ENCODE measurements at places on chromosomes 16 and 17.

GRCh38 chr17:78641666-78642065, 64.5 kb upstream of the DNAH17 start:
- no peak for DNase-seq

- DNase-seq = peak; percentile 91
Observed at GRCh38 chr17:75096082-75096625, 8.4 kb downstream of the SLC16A5 start.

GRCh38 chr16:77574867-77575624, 140.2 kb upstream of the ADAMTS18 start:
- peak; percentile 80 for DNase-seq

DNA sequence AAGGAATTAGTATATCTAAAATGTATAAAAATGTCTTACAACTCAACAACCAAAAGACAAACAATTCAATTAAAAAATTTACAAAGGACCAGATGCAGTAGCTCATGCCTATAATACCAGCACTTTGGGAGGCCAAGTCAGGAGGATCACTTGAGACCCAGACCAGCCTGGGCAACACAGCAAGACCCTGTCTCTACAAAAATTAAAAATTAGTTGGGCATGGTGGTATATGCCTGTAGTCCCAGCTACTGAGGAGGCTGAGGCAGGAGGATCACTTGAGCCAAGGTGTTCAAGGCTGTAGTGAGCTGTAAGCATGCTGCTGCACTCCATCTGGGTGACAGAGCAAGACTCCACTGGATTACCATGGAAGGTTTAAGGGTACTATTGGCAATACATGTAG, 33.8 kb downstream of the ZNRF1 start:
- DNase-seq = no peak

DNA sequence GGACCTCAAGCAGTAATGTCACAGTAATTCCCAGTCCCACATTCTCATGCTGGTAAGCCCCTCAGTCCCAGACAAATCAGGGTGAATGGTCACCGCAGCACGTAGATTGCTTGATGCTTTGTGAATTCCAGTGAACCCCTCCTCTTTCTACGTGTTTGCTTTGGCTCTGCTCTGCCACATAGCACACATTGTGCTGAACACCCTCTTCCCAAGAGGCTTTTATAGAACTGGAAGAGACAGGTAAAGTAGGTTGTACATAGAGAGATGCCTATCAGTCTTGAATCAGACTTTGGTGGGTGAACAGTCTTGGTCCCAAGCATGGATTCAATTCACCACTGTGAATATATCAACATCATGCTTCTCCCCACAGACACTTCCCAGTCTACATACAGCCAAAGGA, 579 bp upstream of the KRTAP9-6 start:
- DNase-seq = no peak

GRCh38 chr16:48330841-48331192, 54.4 kb downstream of the SIAH1 start:
- DNase-seq = no peak

GRCh38 chr17:50147841-50148225, 2.6 kb downstream of the PPP1R9B start:
- DNase-seq = no peak

DNA sequence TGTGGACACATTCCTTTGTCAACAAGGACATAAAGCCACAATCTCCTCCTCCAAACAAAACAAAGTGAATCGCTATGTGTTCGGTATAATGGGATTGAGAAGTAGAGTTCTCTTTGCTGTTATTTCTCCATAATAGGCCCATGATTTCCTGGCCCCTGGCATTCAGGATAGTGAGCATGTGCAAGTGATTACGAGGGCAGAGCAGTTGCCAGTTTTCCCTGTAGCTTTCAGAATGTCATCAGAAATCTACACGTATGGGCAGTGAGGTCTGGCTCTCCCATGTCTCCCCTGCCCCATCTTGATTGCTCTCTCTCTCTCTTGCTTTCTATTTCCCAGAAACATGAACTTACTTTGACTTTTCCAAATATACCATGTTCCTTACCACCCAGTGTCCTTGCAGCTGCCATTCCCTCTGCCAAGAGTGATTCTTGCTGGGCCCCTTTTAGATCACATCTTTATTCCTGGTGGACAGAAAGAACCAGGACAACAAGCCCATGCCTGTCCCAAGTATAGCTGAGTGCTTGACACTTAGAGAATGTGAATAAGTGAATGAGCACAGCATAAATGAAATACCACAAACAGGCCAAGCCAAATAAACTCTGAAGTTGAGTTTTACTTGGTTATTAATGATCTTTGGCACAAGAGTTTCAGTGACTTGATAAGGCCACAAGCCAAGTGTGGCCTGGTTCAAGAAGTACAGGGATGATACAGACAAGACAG, 273.1 kb downstream of the CDH13 start:
- DNase-seq = no peak

GRCh38 chr16:85716680-85717038, 27.9 kb upstream of the GINS2 start:
- DNase-seq = no peak

DNA sequence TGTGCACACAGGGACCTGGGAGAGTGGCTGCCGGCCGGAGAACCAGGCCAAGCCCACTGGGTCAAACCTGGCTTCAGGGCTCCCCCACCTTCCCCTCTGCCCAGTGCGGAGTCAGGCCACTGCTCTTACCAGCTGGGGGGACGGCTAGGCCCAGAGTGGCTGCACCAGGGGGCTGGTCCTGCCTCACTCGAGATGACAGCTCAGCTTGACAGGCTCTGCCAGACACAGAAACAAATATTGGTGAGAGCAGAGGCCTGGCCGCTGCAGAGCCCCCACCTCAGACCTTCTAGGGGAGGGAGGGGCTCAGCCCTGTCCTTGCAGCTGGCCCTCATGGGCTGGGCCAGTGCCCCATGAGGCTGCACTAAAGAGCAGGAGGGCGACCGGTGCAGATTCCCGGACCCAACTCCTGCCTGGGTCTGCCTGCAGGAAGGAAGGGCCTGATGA, 4.5 kb downstream of the NUDT16L1 start:
- peak; percentile 67 for DNase-seq

DNA sequence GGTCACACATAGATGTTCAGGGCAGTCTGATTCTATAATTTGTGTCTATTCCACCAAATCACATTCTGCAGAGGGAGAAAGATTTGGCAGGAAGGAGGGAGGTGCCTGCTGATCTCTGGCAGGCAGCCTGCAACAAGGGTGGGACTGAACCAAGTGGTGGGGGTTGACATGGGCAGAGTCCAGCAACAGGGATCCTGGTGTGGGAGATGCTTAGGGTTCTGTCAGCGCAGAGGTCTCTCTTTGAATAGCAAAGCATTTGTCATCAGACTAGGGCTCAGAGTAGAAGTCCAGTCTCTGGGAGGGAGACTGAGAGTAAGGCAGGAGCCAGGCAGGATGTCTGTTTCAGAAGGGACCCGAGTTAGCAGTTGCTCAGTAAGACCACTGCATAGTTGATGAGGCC, 94.6 kb downstream of the UTP18 start:
- DNase-seq = no peak

DNA sequence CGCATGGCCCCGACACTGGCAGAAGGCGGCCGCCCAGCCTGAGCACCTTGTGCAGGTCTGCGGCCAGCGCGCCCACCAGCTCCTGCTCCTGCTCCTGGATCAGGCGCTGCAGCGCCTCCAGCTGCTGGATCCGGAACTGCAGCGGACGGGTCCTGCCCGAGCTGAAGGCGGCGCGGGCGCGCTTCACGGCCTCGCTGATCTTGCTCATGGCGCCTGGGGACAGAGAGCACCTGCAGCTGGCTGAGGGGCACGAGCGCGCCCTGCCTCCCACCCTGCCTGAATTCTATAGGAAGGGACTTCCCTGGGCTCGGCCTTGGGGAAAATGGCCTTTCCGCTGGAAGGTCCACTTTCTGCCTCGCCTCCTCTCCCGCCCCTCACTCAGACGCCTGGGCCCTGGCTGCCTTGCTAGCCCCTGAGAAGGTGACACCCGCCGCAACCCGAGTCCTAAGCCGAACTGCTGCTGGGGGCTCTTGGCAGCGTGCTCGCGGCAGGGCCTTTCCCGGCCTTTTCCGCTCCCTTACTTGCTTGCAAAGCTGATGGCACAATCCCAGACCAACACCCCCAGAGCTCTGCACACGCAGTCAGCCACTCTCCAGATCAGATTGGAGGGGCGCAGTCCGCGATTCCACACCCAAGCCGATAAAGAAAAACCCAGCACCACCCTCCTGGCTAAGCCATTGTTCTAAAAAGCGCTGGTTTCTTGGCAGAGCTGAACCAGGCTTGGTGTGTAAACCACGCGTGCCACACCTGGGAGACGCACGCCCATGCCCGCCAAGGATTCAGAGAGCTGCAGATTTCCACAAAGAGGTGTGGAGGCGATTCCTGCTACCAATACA, 3.0 kb downstream of the ALDH3A1 start:
- peak; percentile 94 for DNase-seq

DNA sequence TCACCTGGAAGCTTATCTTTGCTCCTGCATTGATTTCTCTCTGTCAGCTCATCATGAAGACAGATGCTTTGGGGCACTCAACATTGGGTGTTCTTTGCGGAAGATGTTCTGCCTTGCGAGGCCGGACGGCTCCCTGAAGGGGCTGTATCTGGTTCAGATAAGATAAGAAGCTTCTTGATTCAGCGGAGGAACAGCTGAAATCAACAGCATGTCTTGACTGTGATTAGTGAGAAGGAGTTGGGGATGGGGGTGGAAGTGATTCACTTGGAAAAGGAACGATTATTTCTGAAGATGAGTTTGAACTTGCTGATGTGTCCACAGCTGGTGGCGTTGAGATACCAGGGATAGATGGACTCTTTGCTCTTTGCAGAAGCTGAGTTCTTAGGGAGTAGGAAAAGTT, 126.9 kb upstream of the WSCD1 start:
- DNase-seq = no peak

DNA sequence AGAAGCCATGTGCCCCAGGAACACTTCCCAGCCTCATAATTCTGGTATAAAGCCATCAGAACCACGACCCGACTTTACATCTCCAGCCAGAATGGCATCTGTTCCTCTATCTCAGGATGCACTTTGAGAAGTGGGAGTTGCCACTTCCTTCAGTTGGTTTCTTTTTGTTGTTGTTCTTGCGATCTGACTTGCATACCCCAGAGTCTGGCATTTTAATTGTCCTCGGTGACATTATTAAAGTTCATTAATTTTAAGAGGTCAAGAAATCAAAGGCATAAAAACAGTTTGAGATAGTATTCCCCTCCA, 13.5 kb downstream of the MARCHF10 start:
- no peak for DNase-seq

DNA sequence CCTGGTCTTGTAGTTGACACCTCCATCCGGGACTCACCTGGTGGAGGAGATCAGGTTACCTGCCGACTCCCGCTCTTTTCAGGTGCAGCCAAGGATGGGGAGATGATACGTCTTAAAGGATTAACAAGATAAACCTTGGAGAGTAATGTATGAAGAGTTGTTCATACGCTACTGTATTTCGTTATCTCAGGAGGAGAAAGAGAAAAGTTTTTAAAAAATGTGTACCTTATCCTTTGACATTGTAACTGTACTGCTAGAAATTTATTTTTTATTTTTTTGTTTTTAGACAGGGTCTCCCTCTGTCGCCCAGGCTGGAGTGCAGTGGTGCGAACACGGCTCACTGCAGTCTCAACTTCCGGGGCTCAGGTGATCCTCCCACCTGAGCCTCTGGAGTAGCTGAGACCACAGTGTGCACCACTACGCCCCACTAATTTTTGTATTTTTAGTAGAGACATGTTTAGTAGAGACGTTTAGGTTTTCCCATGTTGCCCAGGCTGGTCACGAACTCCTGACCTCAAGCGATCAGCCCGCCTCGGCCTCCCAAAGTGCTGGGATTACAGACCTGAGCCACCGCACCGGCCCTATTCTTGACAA, 764 bp upstream of the SMURF2 start:
- DNase-seq = no peak

- DNase-seq = no peak
Observed at GRCh38 chr17:75039238-75039637, 7.5 kb downstream of the ATP5PD start.

DNA sequence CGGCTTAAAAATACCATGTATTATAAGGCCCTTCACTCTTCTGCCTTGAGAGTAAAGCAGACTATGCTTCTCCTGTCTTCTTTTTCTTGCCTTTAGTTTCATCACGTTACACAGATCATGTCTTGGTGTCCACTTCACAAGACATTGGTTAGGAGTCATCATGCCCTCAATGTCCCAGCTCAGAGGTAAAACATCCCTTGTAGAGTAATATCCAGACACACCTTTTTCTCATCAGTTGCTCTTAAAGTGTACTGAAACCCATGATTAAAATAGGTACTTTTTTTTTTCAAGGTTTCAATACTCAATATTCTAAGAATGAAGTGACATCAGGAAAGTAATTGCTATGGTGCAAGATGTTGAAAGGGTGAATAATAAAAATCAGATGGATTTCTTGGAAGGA, 267.8 kb downstream of the PMP22 start:
- no peak for DNase-seq

- no peak for DNase-seq
Observed at GRCh38 chr16:27239026-27239425, 29.5 kb downstream of the NSMCE1 start.

DNA sequence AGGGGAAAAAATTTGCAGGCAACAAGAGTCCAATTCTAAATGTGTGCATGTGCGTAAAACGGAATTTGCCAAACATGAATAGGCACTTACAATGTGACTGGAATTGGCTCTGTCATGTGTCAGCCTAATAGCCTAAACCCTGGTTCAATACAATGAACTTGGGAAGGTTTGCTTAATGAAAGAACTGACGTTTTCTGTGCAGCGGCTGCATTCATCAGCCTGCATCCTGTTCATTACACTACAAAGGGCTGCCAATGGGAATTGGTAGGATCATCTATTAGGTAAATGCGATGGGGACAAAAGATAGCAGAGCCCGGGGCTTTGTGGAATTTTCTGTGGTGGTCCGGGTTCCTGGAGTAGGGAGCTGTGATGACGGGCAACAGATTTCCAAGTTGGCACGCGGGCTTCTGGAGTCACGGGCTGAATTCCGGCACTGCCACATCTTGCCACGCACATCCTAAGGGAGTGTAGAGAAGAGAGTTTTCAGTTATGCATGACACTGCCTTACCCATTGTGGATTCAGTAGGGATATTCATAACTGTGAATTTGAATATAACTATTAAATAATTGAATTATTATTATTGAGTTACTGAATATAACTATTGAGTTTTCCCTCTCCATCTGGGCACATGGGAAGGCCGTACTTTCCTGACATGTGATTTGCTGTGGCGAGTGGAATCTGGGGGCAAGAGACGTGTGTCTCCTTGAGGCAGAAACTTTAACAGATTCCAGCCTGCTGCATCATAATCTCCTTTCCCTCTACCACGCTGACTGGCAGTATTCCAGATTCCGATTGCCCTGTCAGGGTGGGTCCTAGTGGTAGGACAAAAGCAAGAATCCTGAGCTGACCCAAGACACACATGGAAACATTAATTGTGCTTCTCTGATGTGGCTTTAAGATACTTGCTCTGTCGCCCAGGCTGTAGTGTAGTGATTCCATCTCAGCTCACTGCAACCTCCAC, 565.6 kb downstream of the WWOX start:
- no peak for DNase-seq

- DNase-seq = no peak
Observed at GRCh38 chr17:1958134-1958881, 66.8 kb downstream of the RTN4RL1 start.

DNA sequence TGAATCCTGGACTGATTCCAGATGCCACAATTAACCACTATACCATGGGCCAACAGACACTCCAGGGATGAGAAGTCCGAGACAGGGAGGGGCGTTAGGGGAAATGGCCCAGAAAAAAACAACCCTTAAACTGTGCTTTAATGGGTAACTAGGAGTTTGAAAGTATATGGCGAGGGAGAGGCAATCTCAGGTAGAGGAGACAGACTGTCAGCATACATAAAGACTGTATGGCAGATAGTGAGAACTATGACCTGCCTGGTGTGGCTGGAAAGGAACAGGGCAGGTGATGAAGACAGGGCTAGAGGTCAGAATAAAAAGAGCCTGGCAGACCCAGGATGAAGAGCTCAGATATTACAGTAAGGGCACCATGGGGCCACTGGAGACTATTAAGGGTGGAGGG, 8.1 kb downstream of the ZZEF1 start:
- no peak for DNase-seq

Measured in cardiac septum (tissue), 1 donor.